ENCODE measurements at places on chromosomes 7 and 10.

DNA sequence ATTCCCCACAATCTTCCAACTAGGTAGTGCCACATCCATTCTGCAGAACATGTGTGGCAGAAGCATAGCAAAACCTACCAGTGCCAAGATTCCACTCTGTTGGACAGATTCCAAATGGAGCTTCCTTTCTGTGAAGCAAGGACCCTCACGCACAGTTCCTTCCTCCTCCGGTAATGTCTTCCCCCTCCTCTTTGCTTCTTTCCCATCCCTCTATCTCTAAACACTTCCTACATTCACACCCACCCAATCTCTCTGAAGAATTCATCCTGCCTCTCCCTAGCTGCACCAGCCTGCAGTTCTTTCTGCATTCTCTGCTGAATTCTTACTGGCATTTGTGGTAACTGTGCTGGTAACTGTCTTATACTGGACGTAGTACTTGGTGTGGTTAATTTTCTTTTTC is 124.9 kb downstream of the RNLS start:
- no peak for DNase-seq

- no peak for DNase-seq
Observed at GRCh38 chr7:6889252-6889812, 63.3 kb upstream of the CCZ1B start.

DNA sequence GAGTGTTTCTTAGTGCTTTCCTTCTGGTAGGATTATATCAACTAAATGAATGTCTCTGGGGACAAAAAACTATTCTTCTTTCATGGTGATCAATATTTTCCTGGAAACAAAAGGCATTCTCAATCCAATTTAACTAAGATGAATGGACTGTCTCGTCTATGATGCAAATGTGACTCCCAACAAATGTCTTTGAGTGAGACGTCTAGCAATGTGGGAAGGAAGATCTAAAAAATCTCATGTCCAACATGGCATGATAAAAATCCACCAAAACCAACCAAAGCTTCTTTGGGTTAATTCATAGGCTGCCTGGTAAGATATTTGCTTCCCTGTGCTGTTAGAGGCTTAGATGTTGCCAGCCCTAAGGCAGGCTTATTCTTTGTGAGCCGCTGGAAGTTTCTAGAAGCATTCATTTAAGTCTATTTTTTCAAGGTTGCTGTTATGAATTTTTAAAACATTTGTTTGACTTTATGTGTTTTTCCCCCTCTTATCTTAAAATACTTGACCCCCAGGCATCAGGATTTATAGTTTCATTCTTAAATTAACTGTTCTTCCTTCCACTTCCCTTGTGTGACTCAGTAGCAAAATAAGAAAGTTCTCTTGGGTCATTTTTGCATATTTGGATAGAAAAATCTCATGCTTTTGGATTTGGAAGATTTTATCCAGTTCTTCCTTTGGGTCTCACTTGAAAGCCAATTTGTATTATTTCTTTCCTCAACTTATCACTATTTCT is 156.3 kb downstream of the NRP1 start:
- no peak for DNase-seq

- no peak for DNase-seq
Observed at GRCh38 chr7:10657201-10657600, 316.5 kb upstream of the PHF14 start.

DNA sequence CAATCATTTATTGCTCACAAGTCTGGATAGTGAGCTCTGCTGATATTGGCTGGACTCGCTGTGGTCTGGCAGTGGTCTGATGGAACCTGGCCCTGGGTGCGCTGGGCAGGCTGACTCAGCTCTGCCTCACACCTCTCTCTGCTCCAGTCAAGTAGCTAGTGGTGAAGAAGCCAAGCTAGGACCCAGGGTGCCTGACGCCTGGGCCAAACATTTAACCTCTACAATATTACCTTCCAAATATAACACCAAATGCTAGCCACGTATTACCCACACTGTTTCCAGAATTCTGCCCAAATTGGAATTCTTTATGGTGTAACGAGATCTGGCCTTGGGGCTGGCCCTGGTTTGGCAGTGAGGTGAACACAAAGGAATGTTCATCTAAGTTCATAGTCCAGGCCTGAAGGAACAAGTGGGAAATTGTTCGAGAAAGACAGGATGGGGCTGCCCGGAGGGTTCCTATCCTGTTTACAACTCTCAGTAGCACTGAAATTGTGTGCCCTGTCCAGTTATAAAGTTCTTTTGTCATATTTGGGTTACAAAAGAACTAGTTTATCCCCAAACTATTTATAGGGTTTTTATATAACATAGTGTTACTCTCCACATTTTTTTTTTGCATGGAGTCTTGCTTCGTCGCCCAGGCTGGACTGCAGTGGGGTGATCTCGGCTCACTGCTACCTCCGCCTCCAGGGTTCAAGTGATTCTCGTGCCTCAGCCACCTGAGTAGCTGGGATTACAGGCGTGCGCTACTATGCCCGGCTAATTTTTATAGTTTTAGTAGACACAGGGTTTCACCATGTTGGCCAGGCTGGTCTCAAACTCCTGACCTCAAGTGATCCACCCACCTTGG is 16.3 kb downstream of the OR2AE1 start:
- DNase-seq = no peak
